ENCODE measurements at places on chromosomes 7 and 10.

- DNase-seq, result no peak
Measured at GRCh38 chr7:154183946-154184345, 131.7 kb downstream of the DPP6 start.

GRCh38 chr10:132712291-132712690, 73.7 kb downstream of the NKX6-2 start:
- no peak for DNase-seq

DNA sequence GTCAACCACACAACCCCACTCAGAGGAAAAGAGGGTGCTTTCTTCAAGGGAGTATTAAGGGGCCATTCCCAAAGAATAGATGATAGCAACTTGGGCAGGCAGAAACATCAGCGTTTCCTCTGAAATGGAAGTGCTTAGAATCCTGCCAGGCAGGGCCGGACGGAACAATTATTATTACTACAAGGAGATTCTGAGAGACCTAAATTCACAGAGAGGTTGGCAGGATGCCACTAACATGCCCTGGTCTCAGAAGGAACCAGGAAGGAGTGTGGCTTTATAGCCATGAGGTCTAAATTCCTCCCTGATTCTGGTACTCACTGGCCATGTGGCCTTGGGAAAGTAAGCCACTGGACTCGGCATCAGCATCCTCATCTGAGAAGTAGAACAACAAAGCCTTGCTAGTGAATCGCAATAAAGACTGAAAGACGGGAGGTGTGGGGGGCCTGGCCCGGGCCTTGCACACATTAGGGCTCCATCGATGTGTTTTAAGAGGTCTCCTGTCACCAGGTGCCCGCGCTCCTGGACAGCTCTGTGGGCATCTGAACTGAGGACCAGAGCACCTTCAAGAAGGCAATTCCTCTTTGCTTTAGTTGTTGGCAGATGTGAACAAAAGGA, 131.5 kb downstream of the OAT start:
- DNase-seq, result no peak

- DNase-seq, result no peak
Measured at GRCh38 chr10:5534051-5534821, 9.5 kb downstream of the CALML3 start.

- DNase-seq, result no peak
Measured at GRCh38 chr7:154424350-154424749, 372.2 kb downstream of the DPP6 start.

DNA sequence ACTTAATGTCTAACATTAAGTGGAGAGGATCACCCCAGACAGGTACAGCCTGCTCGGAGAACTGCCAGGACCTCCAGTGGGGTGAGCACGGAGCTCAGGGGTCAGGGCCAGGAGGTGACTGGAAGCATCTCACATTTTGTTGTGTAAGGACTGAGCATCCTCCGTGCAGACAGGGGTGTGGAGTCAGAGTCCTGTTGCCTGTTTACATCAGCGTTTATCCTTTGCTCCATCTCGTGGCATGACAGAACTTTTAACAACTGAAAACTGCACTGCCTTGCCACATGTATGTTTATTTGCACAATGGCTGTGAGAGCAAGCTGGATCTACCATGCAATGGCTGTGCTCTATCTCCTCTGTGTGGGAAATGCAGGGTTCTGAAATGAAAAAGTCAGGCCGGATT, 175.4 kb upstream of the AKR1E2 start:
- DNase-seq, result no peak

GRCh38 chr10:78166261-78166660, 132.6 kb downstream of the RPS24 start:
- no peak for DNase-seq

GRCh38 chr10:130636313-130636930, 500.2 kb downstream of the GLRX3 start:
- no peak for DNase-seq
